ENCODE measurements at places on chromosomes 4 and X.

GRCh38 chr4:122100508-122100907 is 51.6 kb upstream of the BLTP1 start:
- DNase-seq, result no peak

DNA sequence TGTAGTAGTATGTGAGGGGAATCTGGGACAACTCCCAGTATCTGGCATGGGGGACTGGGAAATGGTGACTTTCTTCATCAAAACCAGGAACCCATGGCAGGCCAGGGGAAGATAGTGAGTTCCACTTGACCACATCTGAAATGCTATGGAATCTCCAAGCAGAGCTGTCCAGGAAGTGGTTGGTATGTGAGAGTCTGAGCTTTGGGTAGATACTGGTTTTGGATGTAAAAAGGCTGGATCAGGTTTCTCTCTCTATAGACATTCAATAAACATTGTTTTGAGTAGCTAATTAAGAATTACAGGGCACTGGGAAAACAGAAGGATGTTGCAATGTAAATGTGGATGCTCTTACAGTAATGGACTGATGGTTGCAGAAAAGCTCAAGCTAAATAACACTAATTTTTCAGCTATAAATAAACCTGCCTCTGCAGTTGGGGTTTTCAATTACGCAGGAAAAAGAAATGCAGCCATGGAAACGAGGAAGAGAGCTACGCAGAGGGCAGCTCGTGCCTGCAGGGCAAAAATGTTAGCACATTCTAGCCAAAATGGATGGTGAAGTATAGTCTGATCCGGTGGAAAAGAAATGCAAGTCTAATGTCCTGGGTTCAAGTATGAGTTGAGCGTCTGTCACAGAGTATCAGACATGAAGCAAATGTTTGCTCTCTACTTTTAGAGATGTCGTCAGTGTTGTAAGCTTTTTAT is 13.4 kb upstream of the CHRNA9 start:
- DNase-seq, result peak; percentile 49

- no peak for DNase-seq
These were observed 151.1 kb downstream of the TSPAN5 start for GRCh38 chr4:98507299-98507698.

GRCh38 chrX:1391370-1391706 is 575 bp downstream of the SLC25A6 start:
- no peak for DNase-seq

- no peak for DNase-seq
These were observed 42.9 kb downstream of the WWC2 start for GRCh38 chr4:183141997-183142396.

DNA sequence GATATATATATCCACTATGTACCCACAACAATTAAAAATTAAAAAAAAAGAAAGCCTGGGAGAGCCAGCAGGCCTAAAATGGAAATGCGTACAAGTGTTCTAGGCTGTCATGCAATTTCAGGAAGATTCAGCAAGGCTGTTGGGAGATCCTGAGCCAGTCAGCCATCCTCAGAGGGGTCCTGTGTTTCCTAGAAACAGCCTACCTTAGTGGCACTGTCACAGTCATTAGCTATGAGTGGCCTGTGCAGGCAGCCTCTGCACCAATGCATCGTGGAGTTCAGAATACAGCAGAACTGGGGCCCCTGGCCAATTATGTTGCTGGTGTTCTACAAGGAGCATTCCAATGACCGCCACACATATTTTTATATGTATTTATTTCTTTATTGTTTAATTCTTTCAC is 21.0 kb upstream of the USP53 start:
- no peak for DNase-seq

DNA sequence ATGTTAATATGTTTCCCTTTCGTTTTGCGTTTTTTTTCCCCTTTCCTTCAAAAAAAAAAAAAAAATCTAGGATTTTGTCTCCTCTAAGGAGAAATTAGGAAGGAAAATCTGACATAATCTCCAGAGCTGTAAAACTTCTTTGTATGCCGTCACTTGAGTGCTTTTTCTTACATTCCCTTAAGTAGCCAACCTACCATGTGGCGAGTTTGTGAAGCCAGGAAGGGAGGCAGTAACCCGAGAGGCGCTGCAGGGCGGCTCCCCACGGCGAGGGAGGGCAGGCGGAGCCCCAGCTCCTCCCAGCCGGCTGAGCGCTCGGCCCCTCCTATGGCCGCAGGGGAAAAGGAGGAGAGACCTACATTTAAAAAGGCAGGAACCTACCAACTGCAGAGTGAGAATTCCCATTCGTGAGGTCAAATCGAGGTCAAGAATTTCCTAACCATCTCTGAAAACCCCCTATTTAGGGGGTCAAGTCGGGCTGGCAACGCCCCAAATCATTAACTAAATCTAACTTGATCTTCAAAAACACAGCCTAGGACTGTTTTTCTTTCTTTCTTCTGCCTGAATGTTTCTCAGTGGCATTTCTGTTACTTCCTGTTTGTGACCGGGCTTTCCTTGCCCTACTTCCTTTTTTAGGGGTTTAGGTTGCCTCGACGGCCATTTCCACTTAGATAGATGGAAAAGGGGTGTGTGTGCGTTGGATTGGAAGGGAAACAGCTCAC is 345.1 kb upstream of the KLF3 start:
- DNase-seq, result peak; percentile 95

DNA sequence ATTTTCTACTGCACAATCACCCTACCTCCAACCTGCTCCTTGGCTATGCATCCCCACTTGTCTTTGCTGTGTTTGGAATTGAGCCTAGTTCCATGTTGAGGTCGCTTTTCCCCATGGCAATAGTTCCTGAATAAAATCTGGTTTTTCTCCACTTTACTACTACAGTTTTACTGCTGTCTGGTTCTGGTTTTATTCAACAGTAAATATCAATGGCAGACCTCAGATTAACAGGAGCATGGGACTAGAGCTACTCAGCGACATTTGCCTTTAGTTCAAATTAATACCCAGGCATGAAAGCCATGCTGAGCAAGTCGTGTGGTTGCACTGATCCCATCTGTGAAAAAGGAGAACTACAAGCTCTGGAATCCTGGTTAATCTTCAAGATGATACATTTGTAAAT is 460.3 kb downstream of the GRXCR1 start:
- DNase-seq, result no peak

DNA sequence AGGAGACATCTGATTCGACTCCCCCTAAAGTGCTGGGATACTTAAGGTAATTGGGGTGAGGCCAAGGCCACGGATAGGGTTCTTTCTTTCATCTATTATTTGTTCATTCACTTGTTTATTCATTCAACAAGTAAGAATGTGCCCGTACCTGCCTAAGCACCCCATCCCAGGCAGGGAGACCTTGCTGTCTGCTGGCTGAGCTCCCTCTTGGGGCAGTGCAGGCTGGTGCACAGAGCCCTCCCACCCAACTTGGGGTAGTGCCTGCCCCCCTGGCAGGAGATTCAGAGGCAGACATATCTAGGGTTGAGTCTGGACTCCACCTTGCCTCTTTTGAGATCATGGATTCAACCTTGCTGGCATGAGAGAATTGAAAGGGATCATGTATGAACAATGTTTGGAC is 95.7 kb downstream of the DRD5 start:
- no peak for DNase-seq

DNA sequence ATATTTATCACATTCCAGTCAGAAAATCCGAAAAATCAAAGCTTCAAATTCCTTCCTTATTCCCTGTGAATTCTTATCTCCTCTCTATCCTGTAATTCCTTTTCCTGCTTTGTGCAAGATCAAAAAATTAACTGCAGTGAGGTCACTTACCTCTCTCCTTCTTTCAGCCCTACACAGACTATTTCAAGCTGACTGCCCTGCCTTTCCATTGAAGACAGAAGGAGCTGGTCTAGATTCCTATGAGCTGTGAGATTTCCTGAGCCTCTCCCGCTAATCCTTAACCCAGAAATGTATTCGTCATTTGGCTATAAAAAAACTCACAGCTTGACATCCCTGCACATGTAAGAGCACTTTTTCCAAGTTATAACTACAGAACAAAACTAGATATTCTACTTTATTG is 26.6 kb downstream of the TRIML2 start:
- DNase-seq, result no peak

- peak; percentile 71 for DNase-seq
These were observed at the start of gene BCOR for GRCh38 chrX:40097504-40098263. Gene BCOR, minus strand, starts transcription at chrX:40097958. Its CDS starts 20,029 bp downstream, at chrX:40077929.

DNA sequence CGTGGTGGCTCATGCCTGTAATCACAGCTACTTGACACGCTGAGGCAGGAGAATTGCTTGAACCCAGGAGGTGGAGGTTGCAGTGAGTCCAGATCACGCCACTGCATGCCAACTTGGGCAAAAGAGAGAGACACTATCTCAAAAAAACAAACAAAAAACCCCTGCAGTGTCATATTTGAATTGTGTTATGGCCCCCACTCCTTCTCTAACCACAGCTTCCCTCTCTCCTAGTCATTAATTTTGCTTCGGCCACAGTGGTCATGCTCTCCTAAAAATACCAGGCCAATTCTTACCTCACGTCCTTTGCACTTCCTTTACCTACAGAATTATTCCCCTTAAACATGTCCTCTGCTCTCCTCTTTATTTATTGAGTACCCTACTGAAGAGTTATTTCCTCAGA is 206.1 kb downstream of the PPP3CA start:
- DNase-seq, result no peak

DNA sequence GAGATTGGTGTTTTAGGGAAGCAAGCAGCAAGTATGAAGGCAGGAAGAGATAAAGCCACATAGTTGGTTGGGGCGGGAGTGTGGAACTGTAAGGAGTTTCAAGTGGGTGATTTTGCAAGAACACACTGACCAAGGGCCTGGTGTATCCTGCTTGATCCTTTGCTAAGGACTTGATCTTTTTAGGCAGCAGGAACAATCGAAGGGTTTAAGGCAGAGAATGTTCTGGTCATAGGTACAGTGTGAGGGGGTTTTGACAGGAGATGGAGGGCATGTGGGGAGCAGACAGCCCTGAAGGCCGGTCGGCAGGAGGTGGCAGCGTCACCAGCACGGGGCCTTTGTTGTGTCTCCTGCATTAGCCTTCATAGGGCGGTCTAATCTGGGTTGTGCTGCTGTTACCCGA is 54.7 kb downstream of the FAM193A start:
- no peak for DNase-seq

DNA sequence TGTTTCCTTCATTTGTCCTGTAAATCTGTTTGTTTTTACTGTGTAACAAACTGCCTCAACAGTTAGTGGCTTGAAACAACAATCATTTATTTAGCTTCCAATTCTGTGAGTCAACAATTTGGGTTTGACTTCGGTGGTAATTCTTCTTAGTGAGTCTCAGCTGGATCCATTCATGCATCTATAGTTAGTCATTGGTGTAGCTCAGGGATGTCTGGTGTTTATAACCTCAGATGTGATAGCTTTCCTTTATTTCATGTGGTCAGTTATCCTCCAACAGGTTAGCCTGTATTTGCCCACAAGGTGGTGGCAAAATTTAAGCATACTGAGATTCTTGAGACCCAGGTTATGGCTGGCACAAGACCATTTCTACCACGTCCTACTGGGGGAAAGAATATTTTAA is 1267.2 kb downstream of the RAPGEF2 start:
- DNase-seq, result peak; percentile 44

GRCh38 chr4:153115322-153116290 is 88.6 kb upstream of the TRIM2 start:
- peak; percentile 69 for DNase-seq

GRCh38 chr4:34043131-34043530 is 2201.2 kb downstream of the ARAP2 start:
- no peak for DNase-seq

- DNase-seq, result no peak
These were observed 289.2 kb downstream of the NR3C2 start for GRCh38 chr4:148152868-148153625.

DNA sequence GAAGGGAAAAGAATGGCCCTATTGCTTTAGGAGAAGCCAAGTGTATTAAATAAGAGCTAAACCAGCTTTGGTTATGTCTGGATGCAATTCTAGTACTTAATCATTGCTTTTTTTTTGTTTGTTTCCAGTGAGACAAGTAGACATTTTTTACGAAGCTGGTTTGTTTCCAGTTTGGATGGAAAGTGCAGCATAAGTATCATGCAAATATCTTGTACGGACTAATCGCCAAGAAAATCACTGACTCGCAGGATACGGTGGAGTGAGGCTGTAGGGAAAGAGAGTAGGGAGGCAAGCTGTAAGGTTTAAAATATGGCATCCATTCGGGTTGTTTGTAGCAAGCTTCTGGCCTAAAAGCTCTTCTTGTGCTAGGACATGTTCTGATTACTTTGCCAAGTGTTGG is 64.8 kb downstream of the HPGD start:
- no peak for DNase-seq

- DNase-seq, result no peak
These were observed 21.7 kb upstream of the FAM156A start for GRCh38 chrX:52979993-52980392.

DNA sequence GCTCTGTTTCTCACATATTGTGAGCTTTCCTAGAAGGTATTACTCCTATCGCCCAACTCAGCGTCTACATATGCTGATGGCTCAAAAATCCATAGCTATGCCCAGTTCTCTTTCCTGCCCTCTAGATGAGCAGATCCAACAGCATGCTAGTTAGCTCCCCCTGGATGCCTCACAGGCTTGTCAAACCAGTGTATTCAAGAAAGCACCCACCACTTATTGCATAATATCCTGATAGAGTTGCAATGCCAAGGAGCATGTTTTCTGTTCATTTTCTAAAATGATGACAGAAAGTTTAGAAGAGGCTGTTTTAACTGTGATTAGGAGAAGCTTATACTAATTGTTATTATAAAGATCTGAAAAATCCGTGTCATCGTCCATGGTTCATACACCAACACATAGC is 1.9 kb upstream of the PACRGL start:
- peak; percentile 65 for DNase-seq
